ENCODE measurements at places on chromosomes 1 and 21.

- DNase-seq, result no peak
Observed at GRCh38 chr1:76856104-76856503, 11.2 kb upstream of the ST6GALNAC5 start.

- DNase-seq, result peak; percentile 17
Observed at GRCh38 chr1:15236321-15236721, 10.7 kb upstream of the FHAD1 start.

- no peak for DNase-seq
Observed at GRCh38 chr1:72283022-72283306, 625 bp upstream of the NEGR1 start.

DNA sequence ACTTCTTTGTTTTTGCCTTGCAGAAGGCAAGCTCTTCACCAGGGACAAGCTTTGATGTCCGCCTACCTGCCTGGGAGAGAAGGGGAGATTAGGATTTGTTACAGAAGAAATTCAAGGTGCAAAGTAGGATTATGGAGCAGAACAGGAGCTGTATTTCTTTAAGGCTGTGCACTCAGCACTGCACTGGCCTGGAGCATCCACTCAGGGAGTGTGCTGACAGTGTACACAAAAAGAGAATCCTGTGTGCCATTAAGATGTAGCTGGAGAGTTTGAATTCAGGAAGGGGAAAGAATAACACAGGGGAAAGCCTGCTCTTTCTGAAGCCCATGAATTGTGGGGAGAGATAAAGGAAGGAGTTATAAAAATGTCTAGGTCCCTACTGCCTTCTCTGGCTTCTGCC is 137.7 kb upstream of the ETS2 start:
- DNase-seq, result no peak

GRCh38 chr1:107871259-107871658 is 93.7 kb downstream of the VAV3 start:
- DNase-seq, result no peak

DNA sequence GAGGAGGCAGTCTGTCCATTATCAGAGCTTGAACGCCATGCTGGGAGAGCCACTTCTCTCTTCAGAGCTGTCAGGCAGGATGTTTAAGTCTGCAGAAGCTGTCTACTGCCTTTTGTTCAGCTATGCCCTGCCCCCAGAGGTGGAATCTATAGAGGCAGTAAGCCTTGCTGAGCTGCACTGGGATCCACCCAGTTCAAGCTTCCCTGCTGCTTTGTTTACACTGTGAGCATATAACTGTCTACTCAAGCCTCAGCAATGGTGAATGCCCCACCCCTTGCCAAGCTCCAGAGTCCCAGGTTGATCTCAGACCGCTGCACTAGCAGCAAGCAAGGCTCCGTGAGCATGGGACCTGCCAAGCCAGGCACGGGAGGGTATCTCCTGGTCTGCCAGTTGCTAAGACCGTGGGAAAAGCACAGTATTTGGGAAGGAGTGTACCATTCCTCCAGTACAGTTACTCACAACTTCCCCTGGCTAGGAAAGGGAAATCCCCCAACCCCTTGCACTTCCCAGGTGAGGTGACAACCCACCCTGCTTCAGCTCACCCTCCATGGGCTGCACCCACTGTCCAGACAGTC is 32.5 kb downstream of the RGS13 start:
- no peak for DNase-seq

GRCh38 chr1:183926983-183927382 is 110.5 kb downstream of the COLGALT2 start:
- DNase-seq, result peak; percentile 9

GRCh38 chr21:19130379-19131028 is 726.9 kb upstream of the TMPRSS15 start:
- DNase-seq, result no peak

DNA sequence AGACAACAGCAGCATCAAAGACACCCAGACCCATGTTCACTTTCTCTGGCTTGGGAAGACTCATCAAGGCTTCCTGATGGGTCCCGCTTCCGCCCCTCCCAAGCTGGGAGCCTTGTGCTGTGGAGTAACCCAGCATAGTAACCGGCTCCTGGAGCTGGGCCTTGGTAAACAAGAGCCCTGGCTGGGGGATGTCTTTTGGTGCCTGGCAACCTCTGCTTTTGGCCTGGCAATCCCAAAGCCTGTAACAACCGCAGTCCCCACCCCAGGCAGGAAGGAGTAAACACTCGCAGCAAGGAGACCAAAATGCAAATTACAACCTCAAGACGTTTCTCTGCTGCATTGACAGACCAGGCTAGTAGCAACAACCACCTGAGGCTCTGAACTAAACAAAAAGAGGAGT is 16.9 kb upstream of the THRAP3 start:
- peak; percentile 87 for DNase-seq

- DNase-seq, result peak; percentile 3
Observed at GRCh38 chr1:83799594-83799993, 199.3 kb downstream of the TTLL7 start.

DNA sequence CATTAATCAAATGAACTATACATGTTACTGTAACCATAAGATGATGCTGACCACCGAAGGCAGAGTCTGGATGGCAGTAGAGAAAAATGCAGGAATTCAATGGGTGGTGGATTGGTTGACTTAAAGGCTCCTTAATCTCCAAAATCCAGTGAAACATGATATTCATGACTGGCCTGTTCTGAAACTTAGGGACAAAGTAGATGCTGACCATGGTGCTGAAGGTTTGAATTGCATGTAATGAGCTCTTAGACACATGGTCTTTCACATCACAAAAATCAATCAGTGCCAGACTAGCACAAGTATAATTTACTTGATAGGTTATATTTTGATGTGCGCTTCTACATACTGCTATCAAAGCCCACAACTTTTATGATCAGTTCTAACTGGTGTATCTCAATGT is 30.9 kb upstream of the NTMT2 start:
- DNase-seq, result peak; percentile 60

GRCh38 chr1:24713176-24713575 is 32.1 kb upstream of the CLIC4 start:
- peak; percentile 71 for DNase-seq

- peak; percentile 86 for DNase-seq
Observed at GRCh38 chr1:246689409-246690008, 34.7 kb upstream of the SCCPDH start.

GRCh38 chr1:157955857-157956256 is 37.6 kb upstream of the KIRREL1 start:
- no peak for DNase-seq

DNA sequence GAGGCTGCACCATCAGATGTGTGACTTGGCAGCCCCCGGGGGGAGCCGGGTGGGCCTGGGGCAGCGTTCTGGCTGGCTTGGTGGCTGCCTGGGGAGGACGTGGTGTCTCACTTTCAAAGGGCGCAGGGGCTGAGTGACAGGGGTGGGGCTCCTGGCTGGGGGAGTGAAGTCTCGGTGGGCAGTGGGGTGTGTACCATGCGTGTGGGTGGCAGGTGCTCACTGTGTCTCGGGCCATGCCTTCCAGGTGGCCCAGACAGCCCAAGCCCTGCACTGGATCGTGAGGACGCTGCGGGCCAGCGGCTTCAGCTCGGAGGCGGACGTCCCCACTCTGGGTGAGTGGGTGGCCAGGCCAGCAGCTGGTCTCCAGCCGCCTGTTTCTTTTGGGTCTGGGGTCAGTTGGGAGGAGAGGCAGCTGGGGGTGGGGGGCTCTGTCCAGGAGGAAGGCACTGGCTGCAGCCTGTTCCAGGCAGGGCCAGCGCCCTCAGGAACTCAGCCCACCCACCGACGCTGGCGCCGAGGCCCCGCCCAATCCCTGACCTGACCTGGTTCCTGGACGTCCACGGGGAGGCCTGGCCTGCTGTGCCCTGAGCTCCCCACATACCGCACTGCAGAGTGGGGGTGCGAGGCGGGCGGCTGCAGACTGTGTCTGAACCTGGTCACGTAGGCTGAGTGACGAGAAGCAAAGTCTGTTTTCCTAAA is 30.6 kb upstream of the LRRC3 start:
- no peak for DNase-seq

GRCh38 chr1:88169939-88170338 is 514.1 kb upstream of the PKN2 start:
- DNase-seq, result no peak

DNA sequence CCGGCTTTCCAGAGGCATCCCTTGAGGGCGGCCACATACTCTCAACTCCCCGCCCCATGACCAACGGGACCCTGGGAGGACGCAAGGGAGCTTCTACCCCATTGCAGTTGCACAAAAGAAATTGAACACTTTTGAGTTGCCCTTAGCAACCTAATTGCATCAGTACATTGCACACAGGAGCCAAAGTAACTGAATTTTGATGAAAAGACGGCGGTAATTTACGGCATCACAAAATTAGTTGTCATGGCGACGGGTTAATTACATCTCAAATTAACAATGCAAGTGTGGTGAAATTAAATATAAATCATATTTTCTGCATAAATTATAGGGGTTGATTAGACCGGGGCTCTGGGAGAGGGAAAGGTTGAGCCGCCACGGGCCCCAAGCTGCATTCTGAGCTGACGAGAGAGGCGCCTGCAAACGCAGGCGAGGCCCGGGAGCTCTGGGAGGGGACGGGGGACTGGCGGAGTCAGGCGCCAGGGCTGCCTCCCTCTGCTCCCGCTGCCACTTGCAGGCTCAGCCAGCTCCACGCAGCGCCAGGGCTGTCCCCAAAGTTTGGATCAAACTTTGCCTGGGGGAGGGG is 61.4 kb downstream of the CASZ1 start:
- peak; percentile 39 for DNase-seq

Measured in GM23248 (cell line).